Fibroblast of skin of right biceps (primary cell): ENCODE measurements at places on chromosomes 1 and 21.

- no peak for DNase-seq
Measured at GRCh38 chr1:22450351-22451021, 1.2 kb upstream of the ZBTB40 start.

DNA sequence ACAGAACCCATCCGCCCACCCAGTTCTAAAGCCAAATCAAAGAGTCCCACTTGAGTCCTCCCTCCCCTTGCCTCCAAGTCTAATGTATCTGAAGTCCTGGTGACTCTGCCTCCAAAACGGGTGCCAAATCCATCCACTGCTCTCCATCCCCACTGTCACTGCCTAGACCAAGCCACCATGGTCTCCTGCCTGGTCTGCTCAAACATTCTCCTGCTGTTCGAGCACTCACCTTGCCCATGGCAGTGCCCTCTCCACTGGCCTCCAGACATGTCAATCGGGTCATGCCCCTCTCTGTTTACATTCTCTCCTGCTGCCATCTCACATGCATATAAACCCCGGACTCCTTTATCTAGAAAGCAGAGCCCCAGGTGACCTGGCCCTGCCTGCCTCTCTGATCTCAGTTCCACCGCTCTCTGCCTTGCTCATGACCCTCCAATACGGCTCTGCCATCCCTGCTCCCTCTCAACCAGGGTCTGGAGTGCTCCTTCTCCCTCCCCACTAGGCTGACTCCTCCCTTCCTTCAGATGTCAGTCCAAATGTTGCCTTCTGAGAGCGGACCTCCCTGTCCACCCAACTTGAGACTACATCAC is 32.1 kb upstream of the MX1 start:
- no peak for DNase-seq

DNA sequence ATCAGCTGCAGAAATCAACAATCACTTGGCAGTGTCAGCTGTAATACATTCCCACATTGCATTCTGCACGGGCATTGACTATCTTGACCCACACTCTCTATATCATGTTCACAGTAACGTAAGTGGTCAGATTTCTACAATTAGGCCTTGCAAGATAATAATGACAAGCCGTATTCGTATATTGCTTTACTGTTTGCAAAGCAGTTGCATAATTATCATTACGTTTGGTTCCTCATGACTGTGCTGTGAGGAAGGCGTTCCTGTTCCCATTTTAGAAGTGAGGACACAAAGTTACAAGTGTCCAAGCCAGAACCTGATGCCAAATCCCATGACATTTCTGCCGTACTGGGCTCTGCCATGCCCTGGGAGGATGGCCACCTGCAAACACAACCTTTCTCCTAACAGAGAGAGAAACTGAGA is 53.5 kb upstream of the TARBP1 start:
- no peak for DNase-seq

GRCh38 chr1:3746389-3746829 is 5.8 kb upstream of the CCDC27 start:
- peak; percentile 5 for DNase-seq

- DNase-seq: no peak
Measured at GRCh38 chr21:23960769-23961168, 1646.5 kb downstream of the MRPL39 start.

GRCh38 chr1:228646717-228647522 is 88.4 kb upstream of the RHOU start:
- DNase-seq: peak; percentile 47

DNA sequence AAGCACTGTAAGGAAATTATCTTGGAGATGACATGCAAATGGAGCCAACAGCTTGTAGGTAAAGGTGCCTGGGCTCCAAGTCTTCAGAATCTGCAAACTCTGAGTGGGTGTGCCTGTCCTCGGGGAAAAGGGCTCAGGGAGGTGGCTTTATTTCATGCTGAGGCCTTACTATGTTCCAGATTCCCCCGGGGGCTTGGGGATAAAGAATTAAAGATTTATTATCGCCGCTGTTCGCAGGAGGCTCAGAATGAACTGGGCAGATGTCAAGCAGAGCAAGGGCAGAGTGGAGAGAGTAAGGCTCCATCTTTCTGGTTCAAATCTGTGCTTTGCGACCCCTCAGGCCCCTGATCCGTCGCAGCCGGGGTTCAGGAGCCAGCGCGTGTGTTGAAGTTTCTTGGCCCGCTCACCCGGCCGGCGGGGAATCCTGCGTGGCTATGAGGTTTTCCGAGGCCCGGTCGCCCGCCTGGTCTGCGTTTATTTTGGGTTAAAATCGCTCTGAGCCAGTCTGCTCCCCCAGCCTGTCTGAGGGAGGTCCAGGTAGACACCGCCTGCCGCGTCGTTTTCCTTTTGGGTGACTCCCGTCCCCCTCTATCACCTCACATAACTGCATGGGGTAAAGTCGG is 19.5 kb downstream of the RHOU start:
- DNase-seq: no peak

DNA sequence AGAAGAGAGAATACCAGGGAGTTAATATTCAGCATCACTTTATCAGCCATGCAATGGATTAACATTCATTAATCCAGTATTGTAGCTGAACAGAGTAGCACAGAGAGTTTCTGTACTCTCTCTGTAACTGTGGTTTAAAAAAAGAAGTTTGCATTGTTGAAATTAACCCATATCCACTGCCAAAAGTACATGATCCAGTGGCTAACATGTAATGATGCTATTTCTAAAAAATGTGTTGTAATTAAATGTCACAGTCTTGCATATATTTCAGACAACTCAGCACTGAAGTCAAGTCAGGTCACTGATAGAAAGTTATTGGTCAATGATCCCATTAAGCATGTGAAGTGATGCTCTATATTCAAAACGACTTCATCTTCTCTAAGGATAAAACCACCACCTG is 141.3 kb downstream of the NRIP1 start:
- peak; percentile 78 for DNase-seq

DNA sequence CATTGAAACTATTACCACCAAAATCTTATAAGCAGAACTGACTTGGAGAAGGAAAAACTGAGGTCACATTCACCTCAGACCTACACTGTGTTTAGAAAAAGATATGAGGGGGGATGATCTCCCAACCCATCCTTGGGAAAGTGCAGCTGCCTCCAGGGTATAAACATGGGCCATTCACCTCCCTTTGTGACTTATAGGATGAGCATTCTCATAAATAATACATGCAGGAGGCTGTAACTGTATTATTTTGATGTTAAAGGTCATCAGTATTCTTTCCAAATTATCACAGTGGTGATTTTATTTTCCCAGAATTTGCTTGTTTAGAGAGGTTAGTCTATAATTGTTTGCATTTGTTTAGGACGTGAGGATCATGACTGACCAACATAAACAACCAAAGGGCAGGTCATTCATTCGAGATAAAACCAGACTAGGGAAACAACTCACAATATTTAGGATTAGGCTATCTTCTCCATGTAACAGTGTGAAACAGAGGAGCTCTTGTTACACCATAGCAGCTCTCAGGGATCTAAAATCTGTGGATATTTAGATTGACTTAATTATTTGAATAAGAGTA is 109.2 kb upstream of the NR5A2 start:
- no peak for DNase-seq

DNA sequence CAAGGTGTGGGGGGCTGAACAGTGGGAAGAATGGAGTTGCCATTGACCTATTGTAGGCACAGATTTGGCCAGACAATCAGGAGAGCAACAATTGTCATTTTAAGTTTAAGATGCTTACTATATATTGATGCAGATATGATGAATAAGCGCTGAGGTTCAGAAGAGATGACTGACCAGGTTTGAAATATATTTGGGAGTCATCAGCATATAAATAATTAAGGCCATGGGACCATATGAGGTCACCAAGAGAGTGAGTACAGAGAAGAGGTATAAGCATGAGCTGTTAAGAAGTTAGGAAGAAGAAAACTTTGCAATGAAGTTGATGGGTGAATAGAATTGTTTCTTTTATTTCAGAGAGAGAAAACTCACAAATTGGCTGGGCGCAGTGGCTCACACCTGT is 4.5 kb upstream of the GADD45A start:
- DNase-seq: no peak

GRCh38 chr1:169565335-169566271 is 20.7 kb downstream of the F5 start:
- no peak for DNase-seq

DNA sequence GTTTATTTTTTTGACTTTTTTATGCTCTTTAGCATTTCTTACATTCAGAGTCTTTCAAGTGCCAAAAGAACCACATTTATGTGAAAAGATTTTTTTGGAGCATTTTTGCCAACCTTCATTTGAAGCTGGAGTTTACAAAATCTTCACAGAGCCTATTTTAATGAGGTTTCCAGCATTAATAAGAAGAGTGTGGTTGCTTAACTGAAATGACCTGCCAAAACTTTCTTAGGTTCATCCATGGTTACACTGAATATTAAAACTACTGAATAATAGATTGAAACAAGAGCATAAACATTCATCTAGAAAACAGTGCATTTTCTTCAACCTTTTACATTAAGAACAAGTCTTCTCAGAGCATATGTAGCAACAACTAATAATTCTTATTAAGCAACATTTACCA is 672.3 kb upstream of the CXADR start:
- no peak for DNase-seq

- DNase-seq: peak; percentile 56
Measured at GRCh38 chr1:228087771-228088251, 5.3 kb downstream of the ARF1 start.

DNA sequence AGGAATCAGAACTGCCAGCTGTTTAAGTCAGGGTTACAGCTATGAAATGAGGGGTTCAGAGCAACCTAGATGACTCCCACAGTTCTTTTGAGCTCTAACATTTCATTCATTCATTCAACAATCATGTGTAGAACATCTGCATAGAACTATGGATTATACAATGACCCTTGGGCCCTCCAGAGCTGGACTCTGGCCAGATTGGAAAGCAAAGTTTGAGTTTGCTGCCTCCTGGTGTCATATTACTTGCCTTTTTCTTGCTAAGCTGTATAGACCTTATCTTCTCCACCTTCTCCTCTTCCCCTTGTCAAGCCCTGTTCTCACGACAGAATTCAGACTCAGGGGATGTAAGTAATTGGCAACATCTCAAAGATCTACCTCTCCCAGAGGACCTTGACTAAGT is 4.0 kb downstream of the CASQ2 start:
- DNase-seq: peak; percentile 32
